BE2C (cell line): ENCODE measurements at places on chromosomes 2 and 18.

- no peak for DNase-seq
These were observed 202.0 kb downstream of the GLI2 start for GRCh38 chr2:120937686-120938044.

DNA sequence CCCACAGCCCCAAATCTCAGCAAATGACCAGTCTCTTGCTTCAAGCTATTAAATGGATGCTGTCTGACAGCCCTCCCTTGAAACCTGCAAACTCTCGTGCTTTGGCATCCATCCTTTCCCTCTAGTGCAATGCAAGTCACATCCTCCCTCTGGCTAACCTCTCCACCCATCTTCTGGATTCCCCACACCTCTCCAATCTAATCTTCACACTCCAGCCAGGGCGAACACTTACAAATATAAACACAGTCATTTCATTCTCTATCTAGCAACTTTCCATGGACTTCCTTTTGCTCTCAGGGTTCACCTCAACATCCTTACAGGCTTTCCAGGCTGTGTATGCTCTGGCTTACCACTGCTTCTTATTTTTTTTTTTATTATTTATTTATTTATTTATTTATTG, 10.1 kb upstream of the NARS1 start:
- no peak for DNase-seq

DNA sequence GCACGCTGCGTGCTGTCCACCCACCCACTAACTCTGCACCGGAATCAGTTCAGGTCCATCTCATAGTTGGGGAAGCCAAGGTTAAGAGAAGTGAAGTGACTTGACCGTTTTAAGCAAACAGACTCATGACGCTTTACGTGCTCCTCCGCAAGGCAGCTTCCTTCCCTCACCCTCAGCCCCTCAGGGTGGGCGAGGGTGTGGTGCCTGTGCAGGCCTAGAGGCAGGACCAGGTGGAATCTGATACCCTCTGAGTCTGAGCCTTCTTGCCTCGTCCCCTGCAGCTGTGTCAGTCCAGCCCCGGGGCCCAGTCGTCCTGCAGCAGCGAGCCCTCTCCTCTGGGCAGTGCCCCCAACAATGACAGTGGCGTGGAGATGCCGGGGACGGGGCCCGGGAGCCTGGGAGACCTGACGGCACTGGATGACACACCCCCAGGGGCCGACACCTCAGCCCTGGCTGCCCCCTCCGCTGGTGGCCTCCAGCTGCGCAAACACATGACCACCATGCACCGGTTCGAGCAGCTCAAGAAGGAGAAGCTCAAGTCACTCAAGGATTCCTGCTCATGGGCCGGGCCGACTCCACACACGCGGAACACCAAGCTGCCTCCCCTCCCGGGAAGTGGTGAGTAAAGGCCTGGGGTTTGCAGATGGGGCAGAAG, 250.5 kb downstream of the GLI2 start:
- no peak for DNase-seq

GRCh38 chr18:35059280-35059927, 18.2 kb downstream of the MAPRE2 start:
- DNase-seq = no peak

DNA sequence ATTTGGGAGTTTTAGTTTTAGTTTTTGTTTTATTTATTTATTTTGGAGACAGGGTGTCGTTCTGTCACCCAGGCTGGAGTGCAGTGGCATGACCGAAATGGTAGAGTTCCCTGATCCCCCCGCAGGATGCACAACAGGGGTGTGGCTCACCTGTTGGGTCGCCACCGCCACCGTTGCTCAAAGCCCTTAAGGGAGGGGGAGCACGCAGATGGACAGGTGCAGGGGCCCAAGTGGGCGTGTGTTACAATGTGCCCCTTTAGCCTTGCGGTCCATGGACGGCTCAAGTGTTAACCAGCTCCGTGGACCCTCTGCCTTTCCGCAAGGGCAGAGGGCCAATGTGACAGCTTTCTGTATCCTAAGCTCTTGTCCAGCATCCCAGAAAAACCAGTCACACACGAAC, 61.4 kb upstream of the REL start:
- no peak for DNase-seq

DNA sequence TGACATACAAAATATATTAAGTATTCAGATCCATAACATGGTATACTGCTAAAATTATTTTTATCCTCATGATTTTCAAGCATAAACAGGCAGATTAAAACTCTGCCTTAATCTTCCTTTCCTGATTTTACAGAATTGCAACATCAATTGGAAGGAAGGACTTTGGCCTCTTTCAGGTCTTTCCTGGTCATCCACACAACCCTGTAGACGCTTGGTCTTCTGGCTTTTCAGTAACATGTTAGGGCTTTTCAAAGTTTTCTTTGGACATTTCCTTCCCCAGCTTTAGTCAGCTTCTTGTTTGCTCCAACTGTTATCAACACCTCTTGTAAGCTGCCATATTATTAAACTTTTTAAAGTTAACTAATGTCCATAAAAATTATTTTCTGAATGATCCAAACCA, 1364.9 kb upstream of the NRXN1 start:
- no peak for DNase-seq

DNA sequence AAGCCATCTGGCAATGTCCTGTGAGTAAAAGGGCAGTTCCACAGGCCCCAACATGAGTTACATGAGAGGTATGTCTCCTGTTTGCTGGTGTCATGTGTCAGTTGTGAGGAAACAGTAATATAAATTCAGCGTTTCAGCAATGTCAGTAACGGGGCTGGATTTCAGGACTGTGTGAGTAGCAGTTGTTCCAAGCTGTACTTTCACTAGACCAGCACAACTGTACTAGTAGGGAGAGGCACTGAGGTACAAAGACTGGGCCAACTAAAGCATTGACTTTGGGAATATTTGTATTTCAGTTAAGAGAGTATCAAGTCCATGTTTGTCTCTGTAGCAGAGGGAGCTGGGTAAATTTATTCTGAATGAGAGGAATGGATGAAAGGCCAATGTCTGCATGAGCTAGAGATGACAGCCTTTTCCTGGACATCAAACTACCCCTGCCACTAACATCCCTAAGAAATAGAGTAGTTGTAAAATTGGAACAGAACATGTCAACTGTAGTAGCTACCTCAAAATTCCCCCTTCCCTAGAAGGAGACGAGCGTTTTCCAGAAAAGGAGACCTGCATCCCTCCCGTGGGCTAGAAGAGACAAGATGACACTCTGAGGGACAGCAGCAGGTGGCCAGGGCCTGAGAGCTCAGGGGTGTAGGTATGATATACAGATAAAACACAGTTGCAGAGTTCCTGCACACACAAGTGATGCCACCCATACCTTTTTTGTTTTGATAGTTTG, 24.4 kb downstream of the EIF4E2 start:
- DNase-seq = no peak

GRCh38 chr2:240993446-240994170, 4.8 kb upstream of the SNED1 start:
- peak; percentile 6 for DNase-seq

GRCh38 chr2:30392097-30392496, 54.9 kb upstream of the LCLAT1 start:
- DNase-seq = no peak

DNA sequence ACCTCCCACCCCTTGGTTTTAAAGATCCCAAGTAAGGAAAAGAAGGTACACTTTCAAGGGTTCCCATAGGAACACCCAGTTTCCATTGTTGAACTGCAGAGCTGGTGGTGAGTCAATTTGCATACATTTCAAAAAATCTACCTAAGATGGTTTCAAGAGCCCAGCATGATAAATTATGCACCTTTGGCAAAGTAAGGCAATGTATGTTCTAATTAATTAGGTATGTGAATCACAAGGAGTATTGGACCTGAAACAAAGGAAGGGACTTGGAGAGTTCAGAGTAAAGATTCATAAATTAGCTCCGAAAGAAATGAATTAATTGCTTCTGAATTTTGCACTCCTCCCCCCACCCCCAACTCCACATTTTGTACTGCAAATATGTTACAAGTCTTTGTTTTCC, 459.7 kb downstream of the LRATD1 start:
- no peak for DNase-seq

DNA sequence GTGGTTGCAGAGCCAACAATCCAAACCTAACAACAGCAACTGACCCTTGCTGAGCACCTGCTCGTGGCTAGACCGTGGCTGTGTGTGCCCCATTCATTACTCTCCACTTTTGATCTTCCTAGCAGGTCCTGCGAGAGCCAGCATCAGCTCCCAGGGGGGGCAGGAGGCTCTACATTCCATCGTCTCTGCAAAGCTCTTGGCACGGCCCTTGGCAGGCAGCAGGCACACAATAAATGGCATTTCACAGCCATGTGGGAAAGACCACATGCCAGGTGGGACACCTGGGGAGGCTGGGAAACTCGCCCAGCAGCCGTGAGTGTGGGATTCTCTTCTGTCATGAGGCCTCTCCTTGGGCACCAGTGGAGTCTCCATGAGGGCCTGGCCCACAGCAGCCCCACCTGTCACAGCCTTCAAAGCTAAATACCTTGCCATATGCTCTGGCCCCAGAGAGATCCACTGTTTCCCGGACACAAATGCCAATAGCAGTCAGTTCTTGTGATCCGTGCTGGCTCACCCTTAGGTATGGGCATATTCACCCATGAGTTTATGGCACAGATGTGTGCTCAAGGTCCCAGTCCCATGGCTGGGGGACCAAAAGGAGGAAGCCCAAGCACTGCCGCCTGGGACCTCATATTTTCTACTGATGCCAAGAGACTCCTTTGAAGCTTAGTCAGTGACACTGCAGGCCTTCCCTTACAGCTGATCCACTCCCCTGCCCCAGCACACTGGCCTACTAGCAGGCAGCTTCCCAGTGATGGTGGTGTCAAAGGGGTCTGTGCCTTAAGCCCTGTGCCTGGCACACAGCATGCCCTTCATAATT, 6.8 kb upstream of the TEX51 start:
- no peak for DNase-seq

DNA sequence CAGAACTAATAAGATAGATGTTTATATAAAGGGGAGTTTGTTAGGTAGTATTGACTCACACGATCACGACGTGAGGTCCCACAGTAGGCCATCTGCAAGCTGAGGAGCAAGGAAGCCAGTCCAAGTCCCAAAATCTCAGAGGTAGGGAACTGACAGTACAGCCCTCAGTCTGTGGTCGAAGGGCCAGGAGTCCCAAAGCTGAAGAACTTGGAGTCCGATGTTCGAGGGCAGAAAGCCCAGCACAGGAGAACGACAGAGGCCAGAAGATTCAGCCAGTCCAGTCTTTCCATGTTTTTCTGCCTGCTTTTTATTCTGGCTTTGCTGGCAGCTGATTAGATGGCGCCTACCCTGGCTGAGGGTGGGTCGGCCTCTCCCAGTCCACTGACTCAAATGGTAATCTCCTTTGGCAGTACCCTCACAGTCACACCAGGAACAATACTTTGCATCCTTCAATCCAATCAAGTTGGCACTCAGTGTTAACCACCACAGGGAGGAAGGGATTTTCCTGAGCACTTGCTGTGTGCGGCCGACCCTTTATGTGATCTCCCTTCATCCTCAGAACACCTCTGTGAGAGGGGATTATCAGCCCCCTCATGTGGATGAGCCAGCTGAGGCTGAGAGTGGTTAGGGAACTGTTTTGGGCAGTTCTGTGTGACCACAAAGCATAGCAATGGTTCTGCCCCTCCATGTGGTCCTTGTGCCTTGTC, 78.3 kb downstream of the RNF144A start:
- no peak for DNase-seq

DNA sequence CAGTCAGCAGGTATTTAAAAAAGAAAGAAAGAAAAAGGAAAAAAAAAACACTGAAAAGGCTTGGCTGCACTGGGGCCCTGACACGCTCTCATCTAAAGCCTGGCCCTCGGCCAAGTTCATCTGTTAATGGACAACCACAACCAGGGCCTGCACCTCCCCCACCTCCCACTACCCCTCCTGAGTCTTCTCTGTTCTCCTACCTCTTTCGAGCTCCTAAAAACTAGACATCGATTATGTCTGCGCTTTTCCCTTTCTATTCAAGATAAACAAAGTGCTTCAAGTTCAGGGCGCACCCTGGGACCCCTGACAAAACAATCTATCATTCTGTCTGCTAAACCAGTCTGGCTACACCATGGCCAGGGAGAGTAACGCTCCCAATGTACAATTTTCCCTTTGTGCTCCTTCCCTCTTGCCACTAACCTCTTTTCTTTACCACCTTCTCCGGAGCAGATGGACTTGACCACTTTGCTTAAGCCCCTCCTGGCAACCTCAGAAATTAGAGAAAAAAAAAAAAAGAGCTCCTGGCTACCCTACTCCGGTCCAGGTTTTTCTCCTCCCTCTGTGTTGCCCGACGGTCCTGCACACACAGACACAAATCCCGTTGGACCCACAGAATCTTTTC, 22.7 kb downstream of the BCL11A start:
- peak; percentile 86 for DNase-seq

- no peak for DNase-seq
These were observed 13.0 kb upstream of the SULT1C4 start for GRCh38 chr2:108364676-108365297.

DNA sequence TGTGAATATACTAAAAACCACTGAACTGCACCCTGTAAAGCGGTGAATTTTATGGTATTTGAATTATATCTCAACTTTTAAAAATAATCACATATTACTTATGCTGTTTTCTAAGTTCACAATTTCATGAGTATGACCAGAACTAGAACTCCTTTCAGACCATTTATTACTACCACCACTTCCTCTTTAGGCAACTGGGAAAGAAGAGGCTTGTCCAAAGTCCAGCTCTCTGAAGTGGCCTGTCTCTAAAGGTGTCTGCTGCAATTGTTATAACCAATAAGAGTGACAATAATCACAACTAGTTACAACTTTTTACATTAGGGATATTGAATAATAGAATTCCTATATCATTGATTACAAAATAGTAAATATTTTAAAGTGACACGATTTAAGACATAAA, 267.9 kb upstream of the PIK3C3 start:
- no peak for DNase-seq

DNA sequence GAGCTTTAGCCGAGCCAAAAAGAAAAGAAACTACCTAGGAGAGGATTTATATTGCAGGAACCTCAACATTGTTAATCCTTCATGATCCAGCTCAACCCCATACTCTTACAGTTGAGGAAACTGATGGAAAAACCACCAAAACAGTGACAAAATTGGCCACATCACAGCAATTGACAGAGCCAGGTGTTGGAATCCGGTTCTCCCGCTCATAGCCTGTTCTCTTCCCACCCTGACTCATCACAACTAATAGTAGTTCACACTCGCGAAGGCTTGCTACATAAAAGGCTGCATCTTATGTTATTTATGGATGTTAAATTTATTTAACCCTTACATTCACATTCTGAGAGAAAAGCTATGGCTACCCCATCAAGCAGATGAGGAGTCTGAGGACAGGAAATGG, 33.7 kb downstream of the SLC9A4 start:
- no peak for DNase-seq

GRCh38 chr18:11845654-11846053, 5.6 kb upstream of the CHMP1B start:
- no peak for DNase-seq

GRCh38 chr2:137049518-137049917, 284.2 kb downstream of the THSD7B start:
- no peak for DNase-seq

- DNase-seq = peak; percentile 26
These were observed 114.8 kb upstream of the SLC38A11 start for GRCh38 chr2:165070076-165070475.

GRCh38 chr2:111168528-111169239, 48.0 kb downstream of the BCL2L11 start:
- peak; percentile 23 for DNase-seq

- DNase-seq = no peak
These were observed 113.3 kb downstream of the KIAA1328 start for GRCh38 chr18:36942264-36942663.

GRCh38 chr2:98093611-98094010, 6.6 kb downstream of the VWA3B start:
- no peak for DNase-seq

GRCh38 chr2:219632760-219633105, 5.3 kb downstream of the SLC4A3 start:
- DNase-seq = no peak

GRCh38 chr2:109623923-109624322, 9.8 kb downstream of the SOWAHC start:
- no peak for DNase-seq
